ENCODE measurements at places on chromosomes 7 and 10.

DNA sequence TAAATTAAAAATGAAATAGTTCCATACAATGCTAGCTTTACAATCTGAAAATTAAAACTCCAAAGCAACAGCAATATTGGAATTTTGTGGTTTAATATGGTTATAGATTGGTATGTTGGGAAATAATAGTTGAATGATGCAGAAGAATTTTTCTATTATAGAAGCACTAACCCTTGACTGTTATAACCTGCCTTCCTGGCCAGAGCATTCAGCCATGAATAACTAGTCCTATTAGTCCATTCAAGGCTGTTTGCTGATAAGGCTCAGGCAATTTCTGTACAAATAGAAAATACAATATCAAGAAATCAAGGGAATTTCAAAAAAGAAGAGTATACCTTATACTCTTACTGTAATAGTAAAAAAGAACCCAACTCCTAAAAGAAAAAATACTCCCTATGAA lies 101.6 kb upstream of the SP4 start:
- no peak for DNase-seq

- no peak for DNase-seq
Observed at GRCh38 chr10:131747791-131748190, 153.0 kb upstream of the PPP2R2D start.

DNA sequence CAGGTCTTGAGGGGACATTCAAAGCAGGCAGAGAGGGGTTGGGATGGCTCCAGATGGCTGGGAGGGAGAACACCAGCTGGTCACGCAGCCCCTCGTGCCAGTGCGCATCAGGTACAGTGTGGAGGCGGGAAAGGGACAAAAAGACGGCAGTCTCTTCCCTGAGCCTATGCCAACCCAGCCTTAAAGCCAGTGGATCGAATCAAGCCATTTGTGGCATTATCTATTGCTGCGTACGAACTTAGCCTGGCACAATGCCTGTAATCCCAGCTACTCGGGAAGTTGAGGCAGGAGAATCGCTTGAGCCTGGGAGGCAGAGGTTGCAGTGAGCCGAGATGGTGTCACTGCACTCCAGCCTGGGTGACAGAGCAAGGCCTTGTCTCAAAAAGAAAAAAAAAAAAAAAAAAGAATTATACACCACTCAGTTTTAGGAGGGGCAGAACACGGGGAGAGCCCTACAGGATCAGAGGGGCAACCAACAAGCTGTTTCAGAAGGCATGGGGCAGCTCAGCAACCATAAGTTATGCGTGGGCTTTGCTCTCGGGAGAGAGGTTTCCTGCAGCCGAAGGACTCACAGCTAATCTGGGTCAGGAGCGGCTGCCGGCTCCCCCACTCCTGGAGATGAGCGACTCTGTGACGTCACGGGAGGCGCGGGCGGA lies 356 bp upstream of the NDUFB2 start:
- DNase-seq, result peak; percentile 95

DNA sequence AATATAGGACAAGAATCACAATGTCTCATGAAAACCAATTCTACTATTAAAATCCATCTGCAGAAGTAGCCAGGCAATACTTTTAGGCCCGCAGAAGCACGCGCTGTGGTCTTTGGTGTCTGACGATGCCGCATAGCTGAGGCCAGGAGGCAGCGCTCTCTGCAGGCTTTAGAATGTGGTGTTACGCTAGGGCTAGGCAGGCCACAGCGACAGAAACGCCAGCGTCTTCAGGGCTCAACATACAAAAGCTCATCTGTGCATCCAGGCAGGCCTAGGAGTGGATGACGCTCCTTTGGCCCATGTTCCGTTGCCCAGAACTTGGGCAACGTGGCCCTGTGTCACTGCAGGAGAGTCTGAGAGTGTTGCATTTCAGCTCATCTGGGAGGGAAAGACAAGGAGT lies 601.1 kb upstream of the FOXK1 start:
- DNase-seq, result no peak

DNA sequence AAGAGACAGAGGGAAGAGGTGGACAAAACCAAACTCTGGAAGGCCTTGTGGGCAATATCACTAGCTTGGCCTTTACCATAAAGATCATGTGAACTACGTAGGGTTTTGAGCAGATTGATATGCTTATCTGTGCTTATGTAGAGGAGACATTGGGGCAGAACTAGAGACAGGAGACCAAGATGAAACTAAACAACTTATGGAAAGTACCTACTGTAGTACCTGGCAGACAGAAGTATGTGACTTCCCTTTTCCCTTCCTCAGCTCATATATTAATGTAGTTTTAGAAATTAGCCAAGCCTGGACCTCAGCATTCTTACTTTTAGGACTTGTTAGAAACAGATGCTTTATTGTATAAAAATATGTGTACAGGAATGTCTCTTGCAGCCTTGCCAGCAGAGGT lies 14.0 kb upstream of the IL6 start:
- DNase-seq, result no peak

- DNase-seq, result no peak
Observed at GRCh38 chr10:95560278-95561176, 644 bp downstream of the SORBS1 start.

DNA sequence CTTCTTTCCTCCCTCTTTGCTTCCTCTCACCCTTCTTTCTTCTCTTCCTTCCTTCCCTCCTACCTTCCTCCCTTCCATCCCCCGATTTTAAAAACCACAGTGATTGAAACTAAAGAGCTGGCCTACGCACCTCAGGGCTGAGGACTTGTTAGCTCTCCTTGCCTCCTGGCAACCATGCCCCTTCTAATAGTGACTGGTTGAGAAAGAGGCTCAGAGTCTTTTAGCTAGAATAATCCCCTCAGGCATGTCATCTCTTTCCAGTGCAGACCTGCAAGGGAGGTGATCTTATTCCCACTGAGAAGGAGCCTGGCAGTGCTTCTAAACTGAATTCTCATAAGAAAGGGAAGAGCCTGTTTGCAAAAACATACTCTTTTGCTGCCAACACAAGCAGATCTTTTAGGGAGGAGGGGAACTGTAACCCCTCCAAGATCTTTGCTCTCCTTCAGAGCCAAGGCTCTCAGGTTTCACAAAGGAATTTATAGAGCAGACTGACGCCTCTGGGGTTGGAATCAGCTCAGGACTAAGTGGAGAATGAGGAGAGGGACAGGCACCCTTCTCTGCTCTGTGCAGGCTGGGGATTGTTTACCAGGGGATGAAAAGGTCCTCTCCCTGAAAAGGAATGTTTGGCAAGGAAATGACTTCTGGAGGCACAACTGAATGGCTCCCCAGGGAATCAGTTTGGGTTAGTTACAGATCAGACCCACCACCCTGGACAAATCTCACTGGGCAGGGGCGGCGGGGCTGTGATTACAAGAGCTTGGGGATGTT lies 9.4 kb upstream of the ANKRD1 start:
- no peak for DNase-seq

- DNase-seq, result no peak
Observed at GRCh38 chr10:97003804-97004201, 171.7 kb downstream of the LCOR start.

- DNase-seq, result no peak
Observed at GRCh38 chr7:13286916-13287315, 599.5 kb downstream of the ARL4A start.

DNA sequence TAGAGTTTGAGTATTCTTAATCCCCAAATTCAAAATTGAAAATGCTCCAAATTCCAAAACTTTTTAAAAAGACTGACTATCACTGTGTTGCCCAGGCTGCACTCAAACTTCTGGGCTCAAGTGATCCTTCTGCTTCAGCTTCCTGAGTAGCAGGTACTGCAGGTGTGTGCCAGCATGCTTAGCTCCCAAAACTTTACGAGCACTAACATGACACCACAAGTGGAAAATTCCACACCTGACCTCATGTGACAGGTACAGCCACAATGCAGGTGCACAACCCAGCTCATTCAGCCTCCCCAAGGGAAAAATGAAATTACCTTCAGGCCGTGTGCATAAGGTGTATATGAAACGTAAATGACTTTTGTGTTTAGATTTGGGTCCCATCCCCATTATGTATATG lies 16.5 kb downstream of the CDC123 start:
- DNase-seq, result no peak

DNA sequence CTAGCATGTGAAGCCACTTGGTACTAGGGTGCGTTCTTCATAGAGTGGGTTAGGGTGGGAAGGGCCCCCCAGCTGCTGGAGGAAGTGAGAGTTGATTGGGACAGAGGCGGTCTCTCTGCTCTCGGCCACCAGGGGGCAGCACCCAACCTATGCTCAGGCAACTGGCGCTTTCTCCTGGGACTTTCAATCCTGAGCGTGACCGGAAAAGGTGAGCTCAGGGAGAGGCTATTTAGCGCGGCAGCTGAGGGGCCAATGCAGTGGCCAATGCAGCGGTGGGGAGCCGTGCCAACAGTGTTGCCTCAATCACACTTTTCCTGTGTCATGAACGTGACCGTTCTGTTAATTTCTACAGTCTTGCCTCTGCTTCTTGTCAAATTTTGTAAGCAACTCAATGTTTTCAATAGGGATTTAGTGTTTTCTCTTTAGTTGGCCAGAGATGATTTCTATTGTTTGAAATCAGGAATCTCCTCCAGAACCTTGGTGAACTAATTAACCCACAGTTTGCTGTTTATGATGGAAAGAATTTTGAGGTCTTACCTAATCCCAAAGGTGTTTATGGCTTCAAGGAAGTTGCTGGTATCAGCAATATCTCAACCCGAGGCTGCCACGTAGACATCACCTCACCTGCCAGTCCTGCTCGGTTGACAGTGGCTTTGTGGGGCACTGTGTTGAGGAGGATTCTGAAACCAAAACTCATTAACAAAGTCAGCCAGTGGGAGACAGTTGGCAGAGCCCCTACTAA lies 67.9 kb upstream of the PDZD8 start:
- DNase-seq, result peak; percentile 10

DNA sequence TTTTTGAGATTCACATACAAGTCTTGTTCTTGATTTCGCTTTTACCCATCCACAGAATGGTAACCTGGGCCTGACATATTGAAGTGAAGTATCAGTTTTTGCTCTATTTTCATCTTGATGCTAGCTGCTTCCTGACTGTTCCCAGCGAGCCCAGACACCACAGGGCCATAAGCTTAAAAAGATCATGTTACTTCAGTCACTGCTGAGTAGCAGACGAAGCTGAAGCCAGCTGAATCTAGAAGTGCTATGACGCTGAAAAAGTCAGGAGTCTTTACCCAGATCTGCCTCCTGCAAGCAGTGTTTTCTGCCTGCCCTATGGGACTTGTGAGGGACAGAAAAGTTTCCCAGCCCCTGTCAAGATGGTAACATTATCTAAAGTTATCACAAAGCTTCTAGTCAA lies 2.7 kb upstream of the PRXL2A start:
- no peak for DNase-seq

GRCh38 chr10:69146759-69147158 lies 22.8 kb downstream of the VPS26A start:
- DNase-seq, result no peak

- DNase-seq, result peak; percentile 46
Observed at GRCh38 chr7:24572393-24572996, 757 bp upstream of the PALS2 start.

DNA sequence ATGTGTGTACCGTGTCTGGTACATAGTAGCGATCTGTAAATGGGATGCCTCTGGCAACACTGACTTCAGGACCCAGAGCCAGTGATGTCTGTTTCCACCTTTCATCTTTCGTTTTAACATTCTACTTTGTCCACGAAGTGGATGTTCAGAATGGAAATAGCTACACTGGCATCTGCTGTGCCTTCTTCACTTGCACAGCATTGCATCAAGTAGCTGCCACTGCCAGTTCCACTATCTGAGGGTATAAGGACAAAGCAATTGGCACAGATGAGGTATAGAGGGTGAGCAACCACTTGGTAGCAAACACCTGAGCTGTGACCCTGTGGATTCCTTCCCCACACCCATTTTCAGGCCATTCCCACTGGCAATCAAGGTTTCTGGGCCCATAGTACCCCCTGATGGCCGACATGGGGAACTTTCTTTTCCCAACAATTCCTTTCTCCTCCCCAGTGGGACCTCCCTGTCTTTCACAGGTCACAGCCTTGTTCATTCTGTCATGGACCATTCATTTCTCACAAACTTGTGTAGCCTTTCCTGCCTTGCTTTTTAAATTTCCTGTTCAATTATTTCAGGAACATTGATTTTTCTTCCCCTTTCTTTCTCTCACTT lies 4.0 kb downstream of the ITGA8 start:
- DNase-seq, result no peak

DNA sequence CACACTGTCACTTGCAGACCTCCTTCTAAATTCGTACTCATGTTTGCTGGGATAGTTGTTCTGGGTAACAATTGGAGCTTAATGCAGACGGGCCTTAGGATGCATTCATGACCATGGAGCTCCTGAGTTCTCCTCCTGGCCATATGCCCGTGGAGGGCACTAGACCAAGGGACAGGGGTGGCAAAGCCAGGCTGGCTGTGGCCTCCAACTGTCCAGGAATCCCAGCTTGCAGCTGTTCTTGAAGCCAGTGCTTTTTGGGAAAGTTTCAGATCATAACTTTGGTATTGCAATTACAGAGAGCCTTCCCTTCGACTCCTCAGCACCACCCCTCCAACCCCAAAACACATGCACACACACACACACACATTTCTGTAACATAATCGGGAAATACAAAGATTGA lies 30.6 kb downstream of the ANTXRL start:
- no peak for DNase-seq

GRCh38 chr7:47503281-47503680 lies 78.6 kb downstream of the TNS3 start:
- no peak for DNase-seq

DNA sequence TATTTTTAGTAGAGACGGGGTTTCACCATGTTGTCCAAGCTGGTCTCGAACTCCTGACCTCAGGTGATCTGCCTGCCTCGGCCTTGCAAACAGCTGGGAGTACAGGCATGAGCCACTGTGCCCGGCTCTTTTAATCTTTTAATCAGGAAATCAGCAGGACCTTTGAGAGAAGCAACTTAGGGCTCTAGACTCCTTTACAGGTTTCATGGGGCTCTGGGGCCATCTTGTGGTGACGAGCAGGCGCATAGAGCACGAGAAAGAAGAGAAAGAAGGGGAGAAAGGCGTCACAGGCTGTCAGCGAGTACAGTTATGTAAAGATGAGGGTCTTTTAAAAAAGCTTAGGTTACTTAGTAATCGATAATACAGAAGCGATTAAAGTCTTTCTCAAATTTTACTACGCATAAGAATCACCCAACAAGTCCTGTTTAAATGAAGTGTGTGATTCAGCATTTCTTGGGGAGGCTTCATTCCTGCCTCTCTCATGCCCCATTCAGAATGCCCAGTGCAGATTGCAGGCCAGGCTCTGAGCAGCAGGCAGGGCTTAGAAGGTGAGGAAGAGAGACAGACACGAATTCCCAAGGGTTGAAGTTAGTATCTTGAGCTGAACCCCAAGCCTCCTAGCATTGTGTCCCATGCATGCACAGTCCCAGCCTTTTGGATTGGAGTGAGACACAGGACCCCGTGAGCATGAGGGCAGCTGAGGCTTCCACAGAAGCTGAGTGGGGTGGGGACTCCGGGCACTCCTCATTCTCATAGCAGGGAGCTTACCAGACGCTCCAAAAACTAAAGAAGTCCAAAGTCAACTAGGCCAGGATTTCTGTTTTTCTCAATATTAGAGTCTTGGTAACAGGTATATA lies 23.6 kb upstream of the PFKP start:
- peak; percentile 50 for DNase-seq

DNA sequence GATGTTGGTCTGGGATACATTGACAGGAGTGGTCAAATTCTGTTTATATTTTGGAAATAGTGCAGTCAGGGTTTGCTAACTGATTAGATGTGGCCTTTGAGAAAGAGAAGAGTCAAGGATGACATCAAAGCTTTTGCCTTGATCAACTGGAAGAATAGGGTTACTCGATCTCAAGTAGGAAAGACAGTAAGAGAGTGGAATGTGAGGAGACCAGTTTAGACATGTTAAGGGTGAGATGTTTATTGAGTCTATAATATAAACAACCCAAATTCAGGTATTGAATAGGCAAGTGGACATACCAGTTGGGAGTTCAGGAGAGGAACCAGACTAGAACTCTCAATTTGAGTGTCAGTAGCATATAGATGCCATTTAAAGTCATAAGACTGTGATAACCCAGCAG lies 1.9 kb upstream of the ANKRD7 start:
- DNase-seq, result no peak

All from NCI-H1092 (cell line).